ENCODE measurements at places on chromosomes 3 and 15.
A peak's percentile ranks its signal among the peaks of the same experiment; 100 is the strongest.

- DNase-seq = no peak
These were observed 23.6 kb upstream of the BCL2A1 start for GRCh38 chr15:79994615-79995014.

DNA sequence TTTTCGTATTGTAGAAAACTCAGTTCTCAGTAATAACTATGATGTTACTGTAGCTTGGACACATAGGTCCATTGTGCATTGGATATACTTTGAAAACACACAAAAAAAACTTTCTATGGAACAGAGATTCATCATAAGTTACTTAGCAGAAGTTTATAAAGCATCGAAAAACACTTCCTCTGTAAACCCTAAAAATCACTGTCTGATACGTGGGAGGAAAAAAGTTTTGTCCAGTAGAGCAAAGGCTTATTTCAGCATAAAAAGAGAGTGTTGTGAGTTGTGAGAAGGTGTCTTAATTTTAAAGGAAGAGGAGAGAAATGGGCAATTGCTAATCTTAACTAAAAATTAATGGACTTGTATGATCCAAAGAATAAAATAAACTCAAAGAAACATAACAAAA, 64.8 kb downstream of the OSTN start:
- DNase-seq = no peak

DNA sequence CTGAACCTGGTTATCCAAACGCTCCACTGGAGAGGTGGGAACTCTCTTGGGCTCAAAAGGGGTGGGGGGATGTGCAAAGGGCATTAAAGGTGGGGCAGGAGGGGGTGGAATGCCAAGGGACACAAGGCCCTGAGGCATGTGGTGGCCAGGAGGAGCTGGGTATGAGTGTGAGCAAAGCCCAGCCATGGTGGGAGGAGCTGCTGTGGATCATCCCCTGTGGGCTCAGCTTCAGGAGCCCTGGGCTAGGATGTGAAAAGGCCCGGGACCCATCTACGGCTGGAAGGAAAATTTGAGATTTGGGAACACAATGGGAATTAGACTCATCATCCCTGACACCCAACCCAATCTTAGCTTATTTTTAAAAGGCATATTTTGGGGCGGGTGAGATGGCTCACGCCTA, 33.3 kb downstream of the MGLL start:
- no peak for DNase-seq

GRCh38 chr3:43389388-43390254, 103.3 kb downstream of the SNRK start:
- peak; percentile 6 for DNase-seq

- no peak for DNase-seq
These were observed 778.5 kb downstream of the NTRK3 start for GRCh38 chr15:87477737-87478686.

GRCh38 chr15:34436126-34436955, 1.3 kb downstream of the GOLGA8A start:
- DNase-seq = no peak

DNA sequence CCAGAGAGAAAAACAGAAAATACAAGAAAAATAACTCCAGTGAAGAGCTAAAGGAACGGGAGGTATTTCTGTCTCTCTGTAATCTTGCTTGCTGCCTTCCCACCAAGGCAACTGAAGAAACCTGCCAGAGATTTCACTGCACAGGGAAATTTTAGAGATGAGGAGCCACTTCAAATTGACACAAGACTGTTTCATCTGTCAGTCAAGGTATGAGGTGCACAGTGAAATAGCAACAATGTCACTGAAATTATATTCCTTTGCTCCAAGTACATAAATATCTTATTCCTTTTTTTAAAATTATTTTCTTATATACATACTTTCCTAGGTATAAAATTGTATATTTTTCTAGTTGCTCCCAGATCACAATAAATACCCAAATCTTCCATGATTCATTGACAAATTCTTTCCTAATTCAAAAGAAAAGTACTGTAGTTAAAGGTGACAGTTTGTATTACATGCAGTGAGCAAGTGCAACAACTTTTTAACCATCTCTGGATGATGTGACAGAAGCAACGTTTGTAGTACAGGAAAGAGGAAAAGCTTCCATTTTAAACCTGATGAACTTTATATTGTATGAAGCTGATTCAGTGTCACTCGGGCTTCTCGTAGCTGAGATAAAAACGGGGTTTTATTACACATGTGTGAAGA, 563.4 kb downstream of the TUSC7 start:
- no peak for DNase-seq

DNA sequence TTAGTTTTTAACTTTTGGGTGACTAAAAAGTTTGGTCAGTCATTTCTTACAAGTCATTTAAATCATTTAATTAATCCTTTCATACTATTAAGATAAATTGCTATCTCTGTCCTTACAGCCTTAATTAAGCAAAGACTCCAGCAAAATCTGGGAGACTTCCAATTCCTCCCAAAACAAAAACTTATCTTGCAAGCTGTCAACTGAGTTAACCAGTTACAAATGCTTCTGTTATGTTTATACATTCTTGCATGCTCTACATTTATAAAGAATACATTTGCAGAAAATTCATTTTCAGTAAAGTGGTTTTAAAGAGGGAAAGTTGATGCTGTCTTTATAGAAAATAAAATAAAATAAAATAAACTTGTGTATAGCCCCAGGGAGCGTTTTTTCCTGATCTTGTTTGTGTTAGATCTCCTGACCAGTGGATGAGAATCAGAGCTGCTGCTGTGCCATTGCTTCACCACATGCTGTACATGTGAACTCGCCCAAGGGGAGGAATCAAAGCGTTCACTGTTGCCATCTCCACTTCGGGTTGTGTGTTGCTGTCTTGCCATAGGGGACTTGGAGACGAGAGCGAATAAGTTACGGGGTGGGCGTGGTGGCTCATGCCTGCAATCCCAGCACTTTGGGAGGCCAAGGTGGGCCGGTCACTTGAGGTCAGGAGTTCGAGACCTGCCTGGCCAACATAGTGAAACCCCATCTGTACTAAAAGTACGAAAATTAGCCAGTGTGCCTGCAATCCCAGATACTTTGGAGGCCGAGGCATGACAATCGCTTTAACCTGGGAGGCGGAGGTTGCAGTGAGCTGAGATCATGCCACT, 5.5 kb downstream of the CCR4 start:
- no peak for DNase-seq

All from stimulated activated CD8-positive, alpha-beta memory T cell treated with anti-CD3 and anti-CD28 coated beads, Interleukin-15, amount 100 ng/mL, for 24 hours (primary cell).